ENCODE measurements at places on chromosomes 13 and 19.
A peak's percentile ranks its signal among the peaks of the same experiment; 100 is the strongest.

DNA sequence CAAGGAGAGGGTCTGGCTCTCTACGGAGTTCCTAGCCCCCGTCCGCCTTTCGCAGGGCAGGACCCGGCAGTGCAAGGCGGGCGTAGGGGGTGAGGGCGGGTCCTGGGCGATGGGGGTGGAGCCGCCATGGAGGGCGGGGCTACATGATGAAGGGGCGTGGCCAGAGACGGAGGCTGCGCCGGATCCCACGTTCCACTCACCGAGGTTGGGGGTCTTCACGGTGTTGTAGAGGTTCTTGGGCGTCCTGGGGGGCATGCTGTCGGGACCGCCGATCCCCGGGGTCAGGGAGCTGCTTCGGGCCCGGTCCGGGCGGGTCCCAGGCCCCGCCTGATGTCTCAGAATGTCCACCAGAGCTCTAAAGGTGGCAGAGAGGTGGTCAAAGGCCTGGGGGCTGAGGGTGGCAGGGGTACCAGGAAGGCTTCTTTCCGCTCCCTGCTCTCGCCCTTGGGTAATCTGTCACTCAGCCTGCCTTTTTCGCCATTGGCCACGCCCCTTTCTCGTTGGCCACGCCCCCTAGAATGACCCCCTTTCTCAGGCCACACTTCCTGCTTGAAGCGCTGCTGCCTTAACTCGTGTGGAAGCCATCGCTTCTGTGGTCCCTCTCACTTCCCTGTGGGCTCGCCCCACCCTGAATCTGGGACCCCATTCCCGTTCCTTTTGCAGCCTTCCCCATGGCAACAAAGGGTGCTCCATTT, 2.5 kb downstream of the SHISA7 start:
- DNase-seq = no peak

- no peak for DNase-seq
Observed at GRCh38 chr13:79671420-79671819, 190.5 kb downstream of the NDFIP2 start.

GRCh38 chr19:4077800-4078684, 11.3 kb upstream of the ZBTB7A start:
- DNase-seq = no peak

- peak; percentile 43 for DNase-seq
Observed at GRCh38 chr19:343941-344624, 513 bp downstream of the MIER2 start.

DNA sequence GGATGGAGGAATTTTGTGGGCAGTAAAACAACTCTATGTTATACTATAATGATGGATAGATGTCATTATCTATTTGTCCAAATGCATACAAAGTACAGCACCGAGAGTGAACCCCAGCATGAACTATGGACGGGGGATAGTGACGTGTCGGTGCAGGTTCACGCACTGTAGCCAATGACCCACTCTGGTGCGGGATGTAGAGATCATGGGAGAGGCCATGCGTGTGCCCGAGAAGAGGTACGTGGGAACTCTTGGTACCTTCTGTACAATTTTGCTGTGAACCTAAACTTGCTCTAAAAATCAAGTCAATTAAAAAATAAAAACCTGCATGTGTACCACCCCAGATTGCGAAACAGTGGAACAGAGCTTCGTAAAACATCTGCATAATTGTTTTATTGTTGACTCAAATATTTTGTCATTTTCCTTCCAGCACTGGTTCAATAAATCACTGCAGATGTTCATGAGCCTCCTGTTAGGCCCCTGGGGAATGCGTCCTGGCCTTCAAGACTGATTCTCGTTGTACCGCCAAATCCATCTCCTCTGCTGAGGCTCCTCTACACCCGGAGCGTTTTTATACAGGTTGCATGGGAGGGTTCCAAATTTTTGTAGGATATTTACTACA, 30.9 kb downstream of the COL4A1 start:
- DNase-seq = no peak

DNA sequence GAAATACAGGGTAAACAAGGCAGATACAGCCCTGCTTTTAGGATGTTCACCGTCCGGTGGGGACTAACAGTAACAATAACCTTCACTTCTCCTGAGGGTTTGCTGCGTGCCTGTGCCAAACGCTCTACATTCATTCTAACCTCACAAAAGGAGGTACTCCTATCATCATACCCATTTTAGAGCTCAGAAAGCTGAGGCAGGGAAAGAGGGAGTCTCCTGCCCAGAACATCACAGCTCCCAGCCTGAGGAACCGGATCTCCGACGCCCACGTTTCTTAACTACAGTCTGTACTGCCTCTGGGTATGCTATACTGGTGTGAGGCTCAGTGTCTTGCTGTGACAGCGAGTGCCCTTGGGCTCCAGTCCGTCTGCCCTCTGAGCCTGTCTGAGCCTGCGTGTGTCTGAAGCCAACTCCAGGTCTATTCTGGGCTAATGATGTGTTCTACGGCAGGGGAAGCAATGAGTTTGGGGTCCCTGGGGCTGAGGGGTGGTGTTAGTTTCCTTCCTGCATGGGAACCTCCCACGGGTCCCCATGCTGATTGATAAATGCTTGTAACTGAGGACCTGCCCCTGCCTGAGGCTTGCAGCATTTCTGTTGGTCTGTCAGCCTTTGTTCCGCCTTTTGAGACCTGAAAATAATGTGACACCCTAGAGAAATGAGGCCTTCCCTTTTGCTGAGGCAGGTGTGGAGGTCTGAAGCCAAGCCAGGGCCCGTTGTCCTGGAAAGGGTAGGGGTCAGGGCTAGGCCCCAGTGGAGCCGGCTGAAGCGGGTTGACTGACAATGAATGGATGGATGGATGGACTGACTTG, 4.9 kb downstream of the LIPE start:
- DNase-seq = no peak

DNA sequence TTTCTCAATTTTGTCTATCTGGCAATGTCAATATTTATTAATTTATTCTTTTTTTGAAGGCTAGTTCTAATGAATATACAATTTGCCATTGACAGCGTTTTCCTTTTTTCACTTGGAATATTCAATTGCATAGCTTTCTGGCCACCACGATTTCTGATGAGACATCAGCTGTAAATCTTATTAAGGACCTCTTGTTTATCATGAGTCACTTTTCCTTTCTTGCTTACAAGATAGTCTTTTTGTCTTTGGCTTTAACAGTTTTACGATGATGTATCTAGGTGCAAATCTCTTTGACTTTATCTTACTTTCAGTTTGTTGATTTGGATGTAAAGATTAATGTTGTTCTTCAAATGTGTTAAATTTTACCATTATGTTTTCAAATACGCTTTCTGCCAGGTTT, 991.6 kb upstream of the SLC10A2 start:
- DNase-seq = no peak

DNA sequence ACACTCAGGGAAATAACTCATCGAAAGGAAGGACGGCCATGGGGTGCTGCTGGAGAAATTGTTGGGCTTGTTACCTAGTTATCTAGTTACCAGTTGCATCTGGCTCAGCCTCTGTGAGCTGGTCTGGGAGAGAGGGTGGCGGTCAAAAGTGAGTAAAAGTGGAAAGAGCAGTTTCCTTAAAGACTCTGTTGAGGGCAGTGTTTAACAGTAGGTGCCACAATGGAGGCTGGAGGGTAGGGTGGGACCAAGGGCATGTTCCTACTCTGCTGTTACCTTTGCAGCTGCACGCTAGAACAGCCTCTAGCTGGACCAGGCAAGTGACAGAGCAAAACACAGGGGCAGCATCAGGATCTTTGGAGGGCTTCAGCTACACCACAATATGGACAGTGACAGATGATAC, 228.8 kb upstream of the STARD13 start:
- DNase-seq = no peak

DNA sequence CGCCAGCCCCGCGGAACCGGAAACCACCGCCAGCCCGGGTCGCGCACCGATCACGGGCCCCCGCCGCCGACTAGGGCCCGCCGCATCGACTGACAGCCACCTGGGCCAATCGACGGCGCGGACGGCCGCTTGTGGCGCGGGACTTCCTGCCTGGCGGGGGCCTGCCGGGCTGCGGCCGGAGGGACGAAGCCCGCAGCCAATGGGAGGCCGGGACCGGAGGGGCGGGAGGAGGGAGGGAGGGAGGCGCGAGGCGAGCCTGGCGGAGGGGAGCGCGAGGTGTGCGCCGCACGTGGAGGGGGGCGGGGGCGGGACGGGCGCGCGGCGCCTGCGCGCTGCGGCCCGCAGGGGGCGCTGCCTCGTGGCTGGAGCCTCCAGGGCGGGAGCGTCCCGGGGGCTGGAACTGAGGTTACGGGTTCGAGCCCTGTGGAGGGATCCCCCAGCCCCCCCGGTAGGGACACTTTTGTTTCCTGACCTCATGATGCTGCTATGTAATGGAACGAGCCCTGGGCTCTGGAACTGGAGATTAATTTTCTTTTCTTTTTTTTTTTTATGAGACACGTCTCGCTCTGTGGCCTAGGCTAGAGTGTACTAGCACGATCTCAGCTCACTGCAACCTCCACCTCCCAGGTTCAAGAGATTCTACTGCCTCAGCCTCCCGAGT, at the start of gene MLLT1:
MLLT1 (minus strand) TSS at position 45 of the 661 bp plus-strand sequence. CDS start 191 bp downstream, outside the sequence.
- peak; percentile 97 for DNase-seq

- DNase-seq = peak; percentile 37
Observed at GRCh38 chr19:405121-405965, 3.6 kb downstream of the C2CD4C start.

GRCh38 chr13:79710376-79710775, 229.4 kb downstream of the NDFIP2 start:
- DNase-seq = no peak

DNA sequence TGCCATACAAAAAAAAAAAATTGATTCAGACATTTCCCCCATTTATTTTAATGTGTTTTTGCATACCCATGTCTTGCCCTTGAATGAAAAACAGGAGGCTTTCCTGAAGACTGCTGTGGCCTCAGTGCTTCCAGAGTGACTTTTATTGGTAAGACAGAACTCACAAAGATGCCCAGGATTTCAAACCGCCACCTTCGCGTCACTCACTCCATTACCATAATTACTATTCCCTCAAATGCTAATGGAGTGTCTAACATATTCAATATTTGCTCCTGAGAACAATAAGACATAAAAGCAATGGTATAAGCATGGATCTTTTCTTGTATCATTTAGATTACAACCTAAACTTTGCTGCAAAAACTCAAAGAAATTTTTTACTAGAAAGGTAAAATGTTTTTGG, 282.2 kb upstream of the SOX21 start:
- DNase-seq = no peak

DNA sequence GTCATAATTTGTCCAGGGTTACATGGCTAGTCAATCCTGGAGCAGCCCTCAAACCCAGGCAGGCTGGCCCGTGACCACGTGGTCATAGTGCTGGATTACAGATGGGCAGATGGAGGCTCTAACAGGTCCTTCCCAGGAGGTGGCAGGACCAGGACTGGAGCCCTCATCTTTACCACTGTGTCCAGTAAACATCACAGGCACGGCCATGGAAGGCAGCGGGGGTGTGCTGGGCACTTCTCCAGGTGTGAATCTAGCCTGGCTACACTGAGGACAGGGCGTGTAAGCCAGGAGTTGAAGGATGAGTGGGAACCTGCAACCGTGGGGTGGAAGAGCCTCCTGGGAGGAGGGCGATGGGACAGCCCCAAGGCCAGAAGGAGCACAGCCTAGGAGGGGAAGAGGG, 6.1 kb downstream of the CIC start:
- no peak for DNase-seq

DNA sequence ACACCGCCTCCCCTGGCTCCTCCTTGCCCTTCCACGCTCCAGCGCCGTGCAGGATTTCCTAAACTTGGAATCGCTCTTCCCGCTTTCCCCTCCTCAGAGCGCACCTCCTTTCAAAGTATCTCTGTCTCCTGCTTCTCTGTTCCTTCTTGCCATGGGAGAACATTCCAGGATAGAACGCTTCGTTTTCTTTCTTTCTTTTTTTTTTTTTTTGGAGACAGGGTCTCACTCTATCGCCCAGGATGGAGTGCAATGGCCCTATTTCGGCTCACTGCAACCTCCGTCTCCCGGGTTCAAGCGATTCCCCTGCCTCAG, 574 bp upstream of the XPO4 start:
- DNase-seq = no peak

GRCh38 chr19:2180881-2181632, 17.3 kb downstream of the DOT1L start:
- no peak for DNase-seq

DNA sequence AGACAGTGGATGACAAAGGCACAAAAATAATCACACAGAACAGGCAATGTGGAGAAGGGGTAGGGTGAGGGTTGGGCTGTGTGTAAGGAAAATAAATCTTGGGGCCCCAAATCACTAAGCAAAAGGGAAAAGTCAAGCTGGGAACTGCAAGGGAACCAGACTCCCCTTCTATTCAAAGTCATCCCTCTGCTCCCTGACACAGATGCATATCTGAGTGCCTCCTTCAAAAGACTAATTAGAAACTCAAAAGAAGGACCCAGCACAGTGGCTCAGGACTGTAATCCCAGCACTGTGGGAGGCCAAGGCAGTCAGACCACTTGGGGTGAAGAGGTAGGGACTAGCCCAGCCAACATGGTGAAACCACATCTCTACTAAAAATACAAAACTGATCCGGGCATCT, 18.3 kb downstream of the ZNF611 start:
- DNase-seq = no peak

- no peak for DNase-seq
Observed at GRCh38 chr13:20354722-20355121, 122.6 kb upstream of the GJB6 start.

GRCh38 chr19:46515879-46516350, 20.2 kb upstream of the PNMA8B start:
- no peak for DNase-seq

DNA sequence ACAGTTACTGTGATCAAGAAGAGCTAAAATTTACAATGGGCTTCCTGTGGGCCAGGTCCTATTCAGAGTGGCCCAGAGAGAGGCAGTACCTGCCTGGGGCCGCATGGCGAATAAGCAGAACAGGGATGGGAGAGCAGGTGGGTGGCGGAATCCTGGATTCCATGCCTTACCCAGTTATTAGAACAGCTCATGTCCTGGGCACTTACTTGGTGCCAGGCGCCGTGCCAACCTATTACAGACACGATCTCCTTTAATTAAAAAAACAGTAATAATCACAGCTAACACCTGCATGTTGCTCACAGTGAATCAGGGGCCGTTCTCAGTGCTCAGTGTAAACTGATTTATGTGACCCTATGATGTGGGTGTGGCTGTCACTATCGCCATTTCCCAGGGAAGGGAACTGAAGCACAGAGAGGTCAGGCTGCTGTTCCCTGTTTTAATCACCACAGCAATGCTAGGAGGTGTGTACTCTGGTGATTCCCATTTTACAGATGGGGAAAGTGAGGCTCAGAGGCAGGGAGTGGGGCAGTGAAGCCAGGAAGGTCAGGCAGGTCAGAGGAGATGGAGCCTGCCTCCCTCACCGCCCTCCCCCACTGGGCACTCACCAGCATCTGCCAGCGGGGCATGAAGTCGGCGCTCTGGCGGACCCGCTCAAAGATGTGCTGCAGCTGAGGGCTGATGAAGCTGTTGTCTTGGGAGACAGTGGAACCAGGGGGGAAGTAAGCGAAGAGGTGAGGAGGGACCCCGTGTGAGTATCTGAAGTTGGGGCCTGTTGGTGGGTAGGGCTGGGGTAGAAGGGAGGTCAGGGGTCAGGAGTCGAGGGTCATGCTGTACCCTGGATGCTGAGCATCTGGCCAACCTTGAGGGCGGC, 12.0 kb downstream of the COQ8B start:
- no peak for DNase-seq

All from mesothelial cell of epicardium (in vitro differentiated cells).